ENCODE measurements at places on chromosomes 5 and 9. TPM values are rescaled to one million over a fixed set of nuclear protein-coding genes. Genes with fewer than 3 reads are reported as not detected.
A peak's percentile ranks its signal among the peaks of the same experiment; 100 is the strongest.

GRCh38 chr5:1008451-1009358 lies at the start of gene NKD2:
NKD2 (plus strand) TSS chr5:1008802; CDS start chr5:1009058, 256 bp downstream.
- H3K4me1 ChIP-seq = peaks cover 31% of the 10 kb centered on the region
- no peak within 1 kb of the TSS for H3K27ac ChIP-seq
- peaks cover 68% of the 10 kb centered on the region for H3K27me3 ChIP-seq
- peak; percentile 64 for DNase-seq

EPB41L4B gene
- total RNA-seq = 2.5 TPM

TXNDC8 gene
- total RNA-seq = not detected

LIFR gene
- total RNA-seq = not detected

NIM1K gene
- 0.39 TPM for total RNA-seq

UGT3A1 gene
- not detected for total RNA-seq

- no peak for DNase-seq
- no peak overlapping the region for H3K27ac ChIP-seq
- H3K36me3 ChIP-seq = peaks cover 1% of the 10 kb centered on the region
- H3K4me1 ChIP-seq = peaks cover 3% of the 10 kb centered on the region
Measured at GRCh38 chr9:75019022-75019421, 9.1 kb downstream of the CARNMT1 start.

ZNF462 gene
- total RNA-seq = not detected

SLC25A2 gene
- 3.6 TPM for total RNA-seq

NKD2 gene
- not detected for total RNA-seq

Measured in B cell (primary cell).